ENCODE measurements at places on chromosomes 5 and 9.
A peak's percentile ranks its signal among the peaks of the same experiment; 100 is the strongest.

GRCh38 chr9:16728137-16728508 lies 142.3 kb downstream of the BNC2 start:
- DNase-seq, result no peak

DNA sequence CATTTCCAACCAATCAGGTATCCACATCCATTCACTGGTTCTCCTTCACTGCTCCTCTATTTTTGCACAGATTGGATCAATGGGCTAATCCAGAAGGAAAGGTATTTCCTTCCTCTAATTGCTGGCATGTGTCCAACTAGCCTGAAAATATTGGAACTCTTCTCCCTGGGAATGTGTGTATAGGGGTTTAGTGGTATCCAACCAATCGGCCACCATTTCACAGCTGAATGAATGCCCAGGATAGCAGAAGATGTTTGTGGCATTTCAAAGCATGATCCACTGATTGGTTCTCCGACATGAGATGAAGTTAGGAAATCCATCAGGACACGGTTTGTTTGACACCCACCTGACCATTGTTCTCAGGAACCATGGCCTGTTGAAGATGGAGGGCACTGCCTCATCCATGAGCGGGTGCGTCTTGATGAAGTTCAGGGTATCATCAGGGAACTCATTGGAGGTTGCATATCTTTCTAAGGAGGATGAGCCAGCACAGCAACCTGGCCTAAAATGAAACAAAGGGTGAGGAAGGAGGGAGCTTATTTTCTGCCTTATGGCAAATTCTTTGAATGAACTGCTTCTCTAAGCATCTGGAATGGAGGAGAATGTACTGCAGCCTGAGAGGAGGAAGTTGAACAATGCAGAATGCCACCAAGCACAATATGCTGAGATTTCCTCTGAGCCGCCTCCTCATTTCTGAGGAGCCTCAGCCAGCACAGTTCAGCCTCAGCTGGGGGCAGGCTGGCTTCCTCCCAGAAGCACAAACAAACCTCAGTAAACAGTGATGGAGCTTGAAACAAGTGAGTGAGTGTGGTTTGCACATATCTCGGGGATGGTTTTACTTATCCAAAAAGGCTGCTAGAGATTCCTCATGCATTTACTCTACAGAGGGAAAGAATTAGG lies 94.6 kb downstream of the SEMA6A start:
- DNase-seq, result no peak

GRCh38 chr9:129392093-129392541 lies 214.1 kb upstream of the IER5L start:
- no peak for DNase-seq

DNA sequence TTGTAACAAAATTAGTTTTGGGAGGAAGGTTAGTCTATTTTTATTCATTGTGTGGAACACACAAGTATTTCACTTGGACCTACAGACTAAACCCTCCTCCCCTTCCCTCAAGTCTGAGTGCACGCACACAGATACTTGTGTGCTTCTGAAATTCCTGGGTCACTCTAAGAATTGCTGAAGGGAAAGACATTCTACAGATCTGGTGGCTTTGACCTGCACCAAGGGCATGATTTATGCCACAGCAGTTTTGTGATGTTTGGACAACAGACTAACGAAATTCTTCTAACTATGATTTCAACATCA lies 150.5 kb downstream of the ARL15 start:
- no peak for DNase-seq

DNA sequence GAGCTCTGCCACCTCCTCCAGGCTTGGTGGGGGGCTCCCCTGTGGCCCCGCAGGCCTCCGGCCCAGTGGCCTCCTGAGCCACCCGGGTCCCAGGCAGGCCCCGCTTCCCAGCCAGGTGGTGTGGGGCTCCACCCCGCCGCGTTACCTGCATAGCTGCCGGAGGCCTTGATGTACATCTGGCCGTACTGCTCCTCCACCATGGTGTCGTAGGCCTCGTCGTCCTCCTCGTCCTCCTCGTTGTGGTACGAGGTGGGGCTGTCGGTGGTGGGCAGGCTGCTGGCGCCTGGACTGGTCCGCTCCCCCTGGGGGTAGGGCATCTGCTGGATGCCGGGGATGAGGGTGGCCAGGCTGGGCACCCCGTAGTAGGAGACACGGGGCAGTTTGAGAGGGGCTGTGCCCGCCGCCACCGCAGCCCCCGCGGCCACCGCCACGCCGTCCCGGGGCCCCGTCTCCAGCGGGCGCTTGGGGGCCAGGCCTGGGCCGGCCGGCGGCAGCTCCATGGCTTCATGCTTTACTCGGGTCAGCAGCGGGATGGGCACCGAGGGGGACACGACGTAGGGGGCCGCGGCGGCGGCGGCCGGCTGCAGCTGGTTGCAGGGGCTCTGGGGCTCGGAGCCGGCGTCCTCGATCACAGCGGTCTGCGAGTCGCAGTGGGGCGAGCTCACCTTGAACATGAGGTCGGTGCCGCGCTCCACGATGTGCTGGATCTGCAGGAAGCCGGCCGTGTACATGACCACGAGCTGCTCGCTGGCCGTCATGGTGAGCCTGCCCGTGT lies 45.4 kb downstream of the NACC2 start:
- DNase-seq, result no peak

DNA sequence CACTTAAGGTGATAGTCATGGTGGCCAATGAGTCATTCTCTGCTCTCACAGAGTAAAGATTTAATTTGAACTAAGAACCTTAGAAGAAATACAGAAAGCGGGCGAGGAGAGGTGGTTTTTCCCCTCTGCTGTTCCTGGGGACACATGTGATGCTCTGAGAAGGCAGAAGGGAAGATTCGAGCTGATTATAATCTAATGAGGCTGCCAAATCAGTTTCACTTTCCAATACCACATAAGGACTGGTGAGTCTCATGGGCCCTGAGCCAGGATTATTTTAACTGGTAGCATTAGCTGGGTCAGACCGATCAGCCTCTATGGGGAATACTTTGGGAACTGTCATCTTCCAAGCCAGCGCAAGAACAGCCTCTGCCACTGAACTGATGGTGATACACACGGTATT lies 116.5 kb downstream of the SLC1A3 start:
- DNase-seq, result no peak

GRCh38 chr5:59798862-59799667 lies 94.5 kb downstream of the PDE4D start:
- no peak for DNase-seq

DNA sequence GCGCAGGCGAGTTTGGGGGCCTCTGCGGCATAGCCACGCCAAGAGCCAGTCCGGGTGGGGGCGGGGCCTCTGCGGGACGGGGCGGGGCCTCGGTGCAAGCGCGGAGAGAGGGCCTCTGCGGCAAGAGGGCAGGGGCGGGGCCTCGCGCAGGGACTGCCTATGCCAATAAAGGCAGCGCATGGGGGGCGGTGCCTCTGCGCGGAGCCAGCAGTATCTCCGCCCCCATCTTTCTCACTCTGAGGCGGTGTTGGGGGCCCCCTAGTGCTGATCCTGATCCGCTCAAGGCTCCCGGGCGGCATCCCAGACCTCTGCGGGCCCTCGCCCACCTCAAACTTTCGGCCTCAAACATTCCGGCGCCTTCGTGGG lies 9.2 kb upstream of the GPRIN1 start:
- peak; percentile 70 for DNase-seq

DNA sequence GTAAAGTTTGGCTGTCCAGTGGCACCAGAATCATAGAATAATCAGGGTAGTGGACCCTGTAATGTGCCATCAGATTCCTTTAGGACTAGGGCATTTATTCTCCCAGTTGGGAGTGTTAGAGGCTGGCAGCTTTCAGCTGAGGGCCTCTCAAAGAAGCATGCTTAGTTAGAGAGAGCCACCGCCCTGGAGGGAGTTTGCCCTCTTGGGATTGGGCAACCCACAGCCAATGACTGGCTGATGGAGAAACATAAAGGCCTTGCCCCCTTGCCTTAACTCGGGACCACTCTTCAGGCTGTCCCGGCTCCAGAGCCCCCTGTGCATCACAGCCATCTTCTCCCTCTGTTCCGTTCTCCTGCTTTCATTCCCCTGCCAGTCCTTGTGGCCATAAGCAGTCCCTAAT lies 20.5 kb upstream of the IFNK start:
- DNase-seq, result no peak

DNA sequence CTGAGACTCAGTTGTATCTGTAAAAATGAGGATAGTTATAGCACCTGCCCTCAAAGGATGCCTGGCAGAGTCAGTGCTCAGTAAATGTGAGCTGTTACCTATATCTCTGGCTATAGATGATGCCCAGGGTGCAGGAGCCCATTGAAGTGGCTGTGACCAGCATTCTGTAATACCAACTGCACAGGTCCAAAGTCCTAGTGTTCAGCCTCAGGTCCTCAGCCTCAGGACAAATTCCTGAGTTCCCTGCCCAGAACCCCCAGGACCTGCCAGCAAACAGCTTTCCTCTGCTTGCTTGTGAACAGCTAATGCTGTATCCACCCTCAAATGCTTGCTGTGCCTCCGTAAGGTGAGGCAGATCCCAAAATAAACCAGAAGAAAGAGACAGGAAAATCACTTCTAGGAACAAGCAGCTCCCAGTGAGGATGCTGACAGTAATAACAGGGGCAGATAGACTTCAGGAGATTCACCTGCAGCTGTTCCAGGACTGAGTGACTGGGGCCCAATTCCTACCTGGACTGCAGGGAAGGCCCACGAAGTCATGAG lies 80.8 kb downstream of the SIL1 start:
- DNase-seq, result no peak

DNA sequence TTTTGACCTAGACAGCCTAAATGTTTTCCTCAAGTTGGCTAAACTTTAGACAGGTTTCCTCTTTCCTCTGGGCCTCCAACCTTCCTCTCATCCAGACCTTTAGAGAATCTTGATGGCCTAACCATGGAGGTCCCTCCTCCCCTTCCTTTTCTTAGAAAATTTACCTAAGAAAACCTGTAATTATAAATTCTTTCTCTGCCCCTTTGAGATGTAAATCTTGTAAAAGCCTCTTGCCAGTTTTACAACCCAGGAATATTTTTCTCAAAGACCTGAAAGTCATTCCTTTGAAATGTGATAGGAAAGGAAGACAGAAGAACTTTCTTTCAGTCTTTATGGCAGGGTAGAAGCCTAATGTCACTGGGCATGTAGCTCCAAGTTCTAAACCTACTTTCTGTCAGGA lies 1752.6 kb upstream of the C9orf72 start:
- no peak for DNase-seq

DNA sequence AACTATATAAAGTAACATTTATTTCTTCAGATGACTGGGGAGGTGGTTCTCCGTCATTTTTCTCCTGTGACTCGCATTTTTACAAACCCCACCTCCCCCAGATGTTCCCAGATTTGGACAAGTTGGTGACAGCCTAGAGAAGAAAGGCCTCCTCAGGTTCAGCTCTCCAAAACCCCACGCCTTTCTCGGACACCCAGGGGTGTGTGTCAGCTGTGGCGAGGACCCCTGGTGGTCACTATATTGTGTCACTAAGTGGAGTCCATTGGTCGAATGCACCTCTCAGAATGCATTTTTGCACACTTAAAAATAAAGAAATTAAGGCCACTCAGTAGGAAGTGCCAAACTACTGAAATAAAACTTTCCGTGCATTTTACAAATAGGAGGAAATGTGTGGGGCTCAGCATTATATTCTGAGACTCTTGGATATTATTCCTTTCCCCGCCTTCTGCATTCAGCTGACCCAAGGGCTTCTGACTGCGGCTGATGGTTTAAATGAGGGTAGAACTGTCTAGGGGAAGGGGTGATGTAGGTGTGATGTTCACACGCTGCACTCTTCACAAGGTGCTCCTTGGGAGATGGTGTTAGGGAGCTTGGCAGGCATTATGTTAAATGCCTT lies 47.6 kb downstream of the ACO1 start:
- no peak for DNase-seq

- DNase-seq, result no peak
Measured at GRCh38 chr5:154971501-154971900, 30.6 kb downstream of the MRPL22 start.

GRCh38 chr9:134469041-134469875 lies 143.0 kb downstream of the RXRA start:
- no peak for DNase-seq

- DNase-seq, result no peak
Measured at GRCh38 chr5:90274216-90274615, 135.3 kb downstream of the CETN3 start.

DNA sequence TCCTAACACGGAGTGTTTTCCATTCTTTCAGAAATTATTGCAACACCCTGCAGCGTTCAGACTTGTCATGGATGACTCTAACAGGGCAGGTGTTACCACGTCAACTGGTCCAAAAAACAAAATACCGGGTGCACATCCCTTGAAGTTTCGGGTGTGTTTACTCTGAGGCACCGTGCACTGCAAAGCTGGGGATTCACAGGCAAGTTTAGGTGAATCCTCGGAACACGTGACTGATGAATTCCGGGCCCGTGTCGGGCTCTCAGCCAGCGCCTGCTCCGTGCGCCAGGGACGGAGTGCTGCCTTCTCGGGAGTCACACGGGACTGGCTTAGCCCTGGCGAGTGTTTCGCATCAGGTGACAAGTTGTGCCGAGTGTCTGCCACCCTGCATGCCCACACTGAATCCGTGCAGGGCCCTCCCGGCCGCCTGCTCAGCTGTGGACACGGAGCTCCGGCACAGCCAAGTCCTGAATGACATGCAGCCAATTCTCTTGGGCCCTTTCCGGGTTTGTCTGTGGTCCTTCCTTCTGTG lies 66.0 kb upstream of the IRX4 start:
- no peak for DNase-seq

GRCh38 chr9:297104-297972 lies 82.7 kb downstream of the DOCK8 start:
- DNase-seq, result no peak

DNA sequence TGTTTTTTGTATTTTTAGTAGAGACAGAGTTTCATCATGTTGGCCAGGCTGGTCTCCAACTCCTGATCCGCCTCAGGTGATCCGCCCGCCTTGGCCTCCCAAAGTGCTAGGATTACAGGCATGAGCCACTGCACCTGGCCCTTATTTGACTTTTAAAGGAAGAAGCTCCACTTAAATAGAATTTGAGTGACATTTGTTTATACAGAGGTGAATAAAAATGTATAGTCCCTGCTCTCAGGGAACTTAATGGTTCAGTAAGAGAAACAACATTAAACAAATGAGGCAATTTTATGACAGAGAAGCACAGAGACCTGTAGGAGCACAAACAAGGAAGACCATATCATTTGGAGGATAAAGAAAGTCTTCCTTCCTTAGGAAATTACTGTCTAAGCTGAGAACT lies 65.7 kb downstream of the C9orf152 start:
- no peak for DNase-seq

DNA sequence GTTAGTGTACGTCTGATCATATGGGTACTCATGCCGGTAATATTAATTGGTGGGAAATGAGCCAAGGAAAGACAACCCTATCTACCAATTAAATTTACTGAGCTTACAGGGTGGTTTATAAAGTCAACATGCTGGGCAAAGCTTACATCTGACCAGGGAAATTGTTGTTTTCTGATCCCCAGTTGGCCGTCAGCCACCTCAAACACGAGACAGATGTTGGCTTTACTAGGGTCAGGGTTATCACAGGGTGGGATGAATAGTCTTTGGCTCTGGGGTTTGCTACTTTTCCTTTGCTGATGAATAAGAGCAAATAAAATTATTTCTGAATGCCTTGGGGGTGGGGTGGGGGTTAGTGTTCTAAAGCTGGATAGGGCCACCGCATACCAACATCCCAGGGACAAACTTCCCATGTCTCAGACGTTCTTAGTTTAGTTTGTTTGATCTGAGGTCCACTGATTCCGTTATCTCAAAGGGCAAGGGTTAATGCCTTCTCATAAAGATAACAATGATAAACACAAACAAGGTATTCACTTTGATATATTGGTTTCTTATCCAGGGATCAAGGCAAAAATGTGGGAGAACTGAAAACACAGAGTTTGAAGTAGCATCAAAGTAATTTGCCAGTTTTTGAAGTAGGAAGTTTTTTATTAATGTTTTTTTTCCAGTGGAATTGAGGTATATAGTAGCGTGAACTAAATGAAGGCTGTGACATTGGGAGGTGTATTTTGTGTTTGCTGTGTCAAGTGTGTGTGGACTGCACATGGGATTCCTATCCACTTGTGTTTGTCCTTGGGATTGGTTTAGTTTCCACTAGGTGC lies 109.1 kb upstream of the RPS23 start:
- no peak for DNase-seq
